ENCODE measurements at places on chromosomes 4 and X. TPM values are rescaled to one million over a fixed set of nuclear protein-coding genes. Genes with fewer than 3 reads are reported as not detected.

The RPS6KA6 gene
- total RNA-seq = under 0.01 TPM

The CENPVL3 gene
- total RNA-seq = not detected

The MAGEA1 gene
- total RNA-seq = not detected

The MAGEC2 gene
- total RNA-seq = not detected

The FGFBP1 gene
- total RNA-seq = not detected

The HAND2 gene
- 70.2 TPM for total RNA-seq

The TLR10 gene
- total RNA-seq = not detected

The GABRG1 gene
- total RNA-seq = not detected

The NRK gene
- 2.1 TPM for total RNA-seq

The BEX2 gene
- 2.6 TPM for total RNA-seq

The TRIM61 gene
- 2.7 TPM for total RNA-seq

The CT83 gene
- total RNA-seq = not detected

The TRPC5OS gene
- total RNA-seq = not detected

The ITIH6 gene
- total RNA-seq = not detected

The PABPC1L2B gene
- total RNA-seq = not detected

The USO1 gene
- total RNA-seq = 123 TPM

The GAGE12F gene
- not detected for total RNA-seq

The SPANXC gene
- total RNA-seq = not detected

The KCNE5 gene
- total RNA-seq = 1.3 TPM

The MAGEA2B gene
- total RNA-seq = not detected

Measured in placental pericyte (primary cell).